ENCODE measurements at places on chromosomes 16 and 17.

- DNase-seq, result peak; percentile 29
Observed at GRCh38 chr16:75402821-75403475, 30.4 kb downstream of the CFDP1 start.

DNA sequence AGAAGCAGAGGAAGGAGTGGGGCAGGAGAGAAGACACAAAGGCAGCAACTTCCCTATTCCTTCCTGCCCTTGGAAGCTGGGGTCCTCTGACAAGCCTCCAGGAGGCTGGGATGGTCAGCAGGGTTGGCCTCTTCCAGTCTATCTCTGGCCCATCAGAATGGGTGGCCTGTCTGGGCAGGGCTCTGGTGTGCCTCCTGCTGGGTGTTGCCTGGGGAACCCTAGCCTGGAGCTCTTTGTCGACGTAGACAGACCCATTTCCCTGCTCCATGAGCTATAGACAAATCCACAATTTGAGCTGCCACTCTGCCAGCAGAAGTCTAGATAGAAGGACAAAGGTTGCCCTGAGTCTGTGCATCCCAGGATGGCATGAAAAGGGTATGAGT lies 11.4 kb downstream of the IGFBP4 start:
- no peak for DNase-seq

GRCh38 chr17:43645450-43645764 lies 16.3 kb downstream of the MEOX1 start:
- DNase-seq, result no peak

DNA sequence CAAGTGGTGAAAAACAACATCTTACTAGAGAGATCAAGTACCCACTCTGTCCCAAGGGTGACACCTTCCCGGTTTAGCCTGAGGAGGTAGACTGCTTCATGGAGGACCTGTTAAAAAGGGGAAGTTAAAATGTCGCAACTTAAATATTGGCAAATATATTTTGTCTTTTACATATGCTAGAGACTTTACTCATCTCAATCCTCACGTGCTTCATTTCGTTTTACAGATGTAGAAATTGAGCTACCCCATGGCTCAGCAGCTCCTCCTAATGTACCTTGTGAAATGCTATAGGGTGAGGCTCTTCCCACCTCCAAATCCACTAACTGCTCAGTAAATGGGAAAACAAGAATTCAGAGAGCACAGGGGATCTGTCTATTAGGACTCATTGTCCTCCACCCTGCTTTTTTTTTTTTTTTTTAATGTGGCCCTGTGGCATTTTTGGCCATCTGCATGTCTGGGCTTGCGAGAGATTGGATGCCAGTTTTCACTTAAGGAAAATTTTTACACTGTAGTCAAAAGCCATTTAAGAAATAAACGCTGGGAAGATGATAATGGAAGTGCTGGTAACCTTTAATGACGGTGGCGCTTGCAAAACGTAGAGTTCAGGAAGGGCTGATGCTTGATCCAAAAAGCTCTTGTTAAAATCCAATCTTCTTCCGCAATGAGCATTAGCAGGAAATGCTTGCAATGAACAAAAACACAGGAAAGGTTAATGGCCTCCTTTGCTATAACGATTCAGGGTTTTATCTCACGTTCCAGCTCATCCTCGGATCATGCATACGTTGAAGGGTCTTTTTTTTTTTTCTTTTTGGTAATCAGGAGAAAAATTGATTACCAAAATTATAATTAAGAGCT lies 39.8 kb downstream of the HSBP1 start:
- no peak for DNase-seq

Measured in NCI-H1105 treated with DMSO at 0.1 percent for 48 hours (cell line).